EL (cell line): ENCODE measurements at places on chromosomes 7 and 10.

DNA sequence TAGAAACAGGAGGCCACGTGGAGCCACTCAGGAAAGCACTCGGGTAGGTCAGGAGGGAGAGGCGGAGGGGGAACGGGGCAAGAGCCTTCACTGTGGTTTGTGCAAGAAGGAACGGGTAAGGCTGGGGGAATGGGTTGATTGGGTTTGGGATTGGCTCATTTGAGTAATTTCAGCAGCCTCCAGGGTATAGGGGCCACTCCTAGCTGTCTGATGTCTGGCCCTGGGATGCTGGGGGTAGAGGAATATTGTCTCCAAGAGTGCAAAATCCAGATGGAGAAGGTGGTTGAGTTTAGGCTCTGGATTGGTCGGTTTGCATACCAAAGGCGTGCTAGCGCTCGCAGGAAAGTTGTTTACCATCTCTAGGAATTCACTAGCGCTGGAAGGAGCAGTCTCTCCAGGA lies 47.2 kb downstream of the MYL10 start:
- no peak for DNase-seq

DNA sequence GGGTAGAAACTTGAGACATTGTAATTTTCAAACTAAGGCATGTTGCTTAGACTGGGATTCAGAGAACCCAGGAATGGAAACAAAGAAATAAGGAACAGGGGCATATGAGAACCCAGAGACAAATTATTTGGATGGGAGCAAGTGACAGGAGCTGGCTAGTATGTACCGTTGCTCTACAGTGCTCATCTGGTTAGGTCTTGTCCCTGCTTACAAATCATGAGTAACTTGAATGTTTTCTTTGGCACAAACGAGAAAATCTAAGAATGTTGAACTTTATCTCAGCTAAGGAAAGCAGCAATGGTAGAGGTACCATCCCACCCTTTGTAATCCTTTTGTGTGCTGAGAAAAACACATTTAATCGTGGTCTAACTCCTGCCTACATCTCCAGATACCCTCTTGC lies 116.0 kb upstream of the IMMP2L start:
- DNase-seq: peak; percentile 34

- DNase-seq: peak; percentile 98
These were observed 34.5 kb downstream of the PPIF start for GRCh38 chr10:79381804-79382221.

DNA sequence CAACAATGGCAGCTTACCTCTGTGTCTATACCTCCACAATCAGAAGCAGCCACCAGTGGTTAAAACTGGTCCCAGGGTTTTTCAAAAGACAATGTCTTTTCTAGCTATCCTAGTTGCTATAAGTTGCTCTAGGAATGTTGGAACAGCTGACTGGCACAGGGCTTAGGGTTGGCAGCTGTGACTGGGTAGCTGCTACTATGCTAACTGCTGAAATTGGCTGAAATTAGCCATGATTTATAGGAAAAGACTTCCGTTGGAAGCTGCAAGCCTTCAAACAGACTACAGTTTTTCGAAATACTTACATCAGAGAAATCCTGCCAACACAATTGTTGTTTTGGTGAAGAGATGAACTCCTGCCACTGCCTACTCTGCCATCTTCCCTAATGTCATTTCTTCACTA lies 102.3 kb downstream of the MKX start:
- no peak for DNase-seq

DNA sequence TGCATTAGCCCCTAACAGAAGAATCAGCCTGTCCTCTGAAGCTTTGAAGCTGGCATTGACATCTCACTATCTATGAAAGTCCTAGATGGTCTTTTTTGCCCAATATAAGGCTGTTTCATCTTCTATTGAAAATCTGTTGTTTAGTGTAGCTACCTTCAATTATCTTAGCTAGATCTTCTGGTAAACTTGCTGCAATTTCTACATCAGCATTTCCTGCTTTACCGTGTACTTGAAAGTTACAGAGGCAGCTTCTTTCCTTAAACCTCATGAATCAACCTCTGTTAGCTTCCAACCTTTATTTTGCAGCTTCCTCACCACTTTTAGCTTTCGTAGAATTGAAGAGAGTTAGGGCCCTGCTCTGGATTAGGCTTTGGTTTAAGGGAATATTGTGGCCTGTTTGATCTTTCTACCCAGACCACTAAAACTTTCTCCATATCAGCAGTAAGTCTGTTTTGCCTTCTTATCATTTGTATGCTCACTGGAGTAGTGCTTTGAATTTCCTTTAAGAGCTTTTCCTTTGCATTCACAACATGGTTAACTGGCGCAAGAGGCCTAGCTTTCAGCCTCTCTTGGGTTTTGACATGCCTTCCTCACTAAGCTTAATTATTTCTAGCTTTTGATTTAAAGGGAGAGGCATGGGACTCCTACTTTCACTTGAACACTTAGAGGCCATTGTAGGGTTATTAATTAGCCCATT lies 32.5 kb downstream of the ARID5B start:
- no peak for DNase-seq

GRCh38 chr7:88102675-88103074 lies 117.2 kb downstream of the SRI start:
- no peak for DNase-seq

GRCh38 chr10:12703126-12703525 lies 298.4 kb downstream of the CCDC3 start:
- peak; percentile 29 for DNase-seq

- DNase-seq: no peak
These were observed 55.4 kb downstream of the GPR26 start for GRCh38 chr10:123721441-123722049.

DNA sequence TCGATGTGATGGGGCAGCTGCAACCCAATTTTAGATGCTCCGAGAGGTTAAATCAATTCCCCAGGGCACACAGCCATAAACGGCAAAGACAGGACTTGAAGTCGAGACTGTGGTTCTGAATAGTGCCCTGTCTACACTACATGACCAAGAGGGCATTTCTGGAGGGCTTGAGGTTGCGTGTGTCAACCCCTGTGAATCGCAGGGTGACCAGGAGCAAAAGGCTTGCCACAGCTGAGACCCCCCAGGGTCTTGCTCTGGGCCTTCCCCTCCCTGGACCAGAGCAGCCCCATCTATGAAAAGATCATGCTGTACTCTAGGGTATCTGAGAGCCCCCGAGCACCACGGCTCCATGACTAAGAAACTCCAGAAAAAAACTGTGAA lies 26.8 kb upstream of the RASGEF1A start:
- no peak for DNase-seq

DNA sequence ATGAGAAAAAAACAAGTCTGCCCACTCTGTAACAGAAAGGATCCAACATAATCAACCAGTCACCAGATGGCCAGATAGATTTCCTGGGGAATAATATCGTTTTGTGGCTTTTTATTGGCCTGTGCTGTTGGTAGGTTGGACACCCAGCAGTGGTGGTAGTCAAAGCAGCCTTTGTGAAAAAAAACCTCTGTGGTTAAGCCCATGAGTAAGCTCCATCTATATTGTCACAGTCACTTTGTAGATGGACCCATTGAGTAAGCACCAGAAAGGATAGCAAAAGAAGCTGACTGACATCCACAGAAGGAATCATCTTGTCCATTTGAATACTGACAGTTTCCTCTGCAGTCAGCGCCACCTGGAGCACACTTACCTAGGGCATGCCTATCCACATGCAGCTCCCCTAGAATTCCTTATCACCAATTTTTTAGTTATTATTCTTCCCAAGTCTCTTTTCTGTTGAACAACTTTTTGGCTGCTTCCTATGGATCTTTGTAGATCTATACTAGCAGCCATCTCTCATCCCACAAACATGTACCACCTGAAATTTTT lies 96.9 kb downstream of the IQUB start:
- DNase-seq: no peak

DNA sequence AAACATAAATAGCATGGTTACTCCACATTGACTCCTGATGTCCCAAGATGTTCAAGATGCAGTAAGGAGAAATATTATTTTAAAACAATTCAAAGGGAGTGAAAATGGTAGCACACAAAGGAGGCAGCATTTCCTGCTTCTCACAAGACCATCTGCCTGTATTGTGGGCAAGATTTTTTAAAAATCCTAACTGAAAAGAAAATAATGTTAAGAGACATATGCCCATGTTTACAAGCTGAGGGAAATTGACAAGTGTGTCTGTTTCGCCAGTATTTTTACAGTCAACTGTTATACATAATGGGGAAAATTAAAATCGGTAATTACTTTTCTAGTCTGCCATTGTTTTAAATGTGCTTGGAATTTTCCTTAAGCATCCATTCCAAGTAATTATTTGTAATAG lies 646.2 kb upstream of the C7orf33 start:
- no peak for DNase-seq

DNA sequence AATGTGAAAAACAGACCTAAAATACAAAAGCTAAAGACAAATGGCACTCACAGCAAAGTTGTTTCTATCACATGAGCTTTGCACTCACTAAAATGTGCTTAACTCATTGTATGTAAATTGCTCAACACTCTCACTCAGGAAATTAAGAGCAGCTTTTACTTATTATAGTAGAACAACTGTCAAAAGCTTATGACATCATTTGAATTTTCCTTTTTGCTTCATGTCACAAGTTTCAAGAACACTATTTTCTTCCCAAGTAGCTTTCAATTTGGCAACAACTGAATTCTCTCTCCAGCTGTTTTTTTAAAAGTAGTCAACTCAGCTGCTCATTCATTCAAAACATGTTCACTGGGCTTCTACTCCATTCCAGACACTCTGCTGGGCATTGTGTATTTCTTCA lies 46.9 kb downstream of the ATE1 start:
- no peak for DNase-seq

GRCh38 chr10:63829020-63829419 lies 307.8 kb downstream of the REEP3 start:
- DNase-seq: no peak

GRCh38 chr7:92547579-92547978 lies 19.0 kb downstream of the RBM48 start:
- no peak for DNase-seq

DNA sequence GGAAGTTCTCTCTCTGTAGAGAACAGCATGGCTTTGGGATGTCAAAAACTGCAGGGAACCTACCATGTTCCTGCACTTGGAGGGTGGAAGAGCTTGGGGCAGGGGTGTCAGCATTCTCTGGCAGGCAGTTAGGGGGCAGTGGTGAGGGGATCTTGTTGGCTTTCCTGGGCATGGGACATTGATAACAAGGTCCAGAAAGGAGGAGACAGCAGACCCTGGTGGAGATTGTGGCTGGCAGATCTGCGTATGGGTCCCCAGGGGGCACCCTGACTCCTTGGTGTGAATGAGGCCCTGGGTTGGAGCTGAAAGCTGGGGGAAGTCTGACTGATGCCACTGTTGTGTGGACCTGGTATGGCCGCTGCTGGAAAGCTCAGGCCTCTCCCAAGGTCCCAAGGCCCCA lies 22.9 kb upstream of the CAMK2B start:
- DNase-seq: peak; percentile 72

DNA sequence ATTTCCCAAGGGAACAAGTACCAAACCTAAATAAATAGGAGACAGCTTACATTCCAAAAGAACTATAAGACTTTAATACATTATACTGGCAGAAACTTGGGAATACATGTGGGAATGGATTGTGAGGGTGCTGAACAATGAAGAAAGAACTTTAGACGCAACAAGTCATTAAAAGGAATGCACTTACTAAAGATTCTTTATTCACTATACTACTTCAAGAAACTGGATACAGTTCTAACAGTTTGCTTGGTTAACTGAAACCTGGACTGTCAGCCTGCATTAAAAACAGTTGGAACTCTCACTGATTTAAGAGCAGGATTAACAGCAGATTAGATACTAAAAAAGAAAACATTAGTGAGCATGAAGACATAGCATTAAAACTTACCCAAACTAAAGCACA lies 12.0 kb downstream of the CACUL1 start:
- peak; percentile 8 for DNase-seq
